ENCODE measurements at places on chromosomes 6 and 20.

GRCh38 chr6:129920103-129920798 lies 59.1 kb upstream of the TMEM244 start:
- DNase-seq: no peak

DNA sequence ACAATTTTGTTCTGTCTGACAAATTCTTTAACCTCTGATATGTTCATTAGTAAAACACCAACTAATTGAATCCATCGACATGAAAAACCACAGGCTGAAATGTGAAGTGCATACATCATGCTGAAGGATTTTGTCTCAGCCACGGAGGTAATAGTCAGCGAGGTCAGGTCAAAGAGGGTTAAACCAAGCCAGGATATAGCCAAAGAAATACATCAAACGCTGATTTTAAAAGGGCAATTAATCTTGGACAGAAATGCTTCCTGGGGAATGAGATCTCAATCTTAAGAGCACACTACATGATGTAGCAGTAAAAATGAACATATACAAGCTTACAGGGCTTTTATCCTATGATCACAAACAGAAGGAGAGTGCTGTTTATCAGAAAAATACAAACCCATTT lies 106.7 kb downstream of the PRDM1 start:
- DNase-seq: no peak

- DNase-seq: no peak
These were observed 40.9 kb downstream of the SUMO4 start for GRCh38 chr6:149440735-149441671.

DNA sequence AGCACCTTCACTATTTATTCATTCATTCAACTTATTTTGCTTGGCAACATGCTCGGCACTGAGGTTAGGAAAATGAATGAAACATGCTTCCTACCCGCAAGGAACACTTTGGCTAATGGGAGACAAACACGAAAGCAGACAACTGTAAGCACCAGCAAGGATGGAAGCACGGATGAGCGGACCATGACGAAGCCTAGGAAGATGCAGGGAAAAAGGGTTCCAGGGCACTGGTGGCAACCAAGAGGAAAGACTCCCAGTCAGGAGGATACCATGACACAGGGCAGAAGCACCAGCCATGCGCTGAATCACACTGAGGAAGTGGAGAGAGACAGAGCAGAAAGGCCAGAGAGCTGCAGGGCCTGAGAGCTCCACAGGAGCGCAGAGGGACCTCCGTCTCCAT lies 9.8 kb downstream of the PDE10A start:
- DNase-seq: no peak

- DNase-seq: no peak
These were observed 37.7 kb upstream of the SYNCRIP start for GRCh38 chr6:85680388-85680787.

GRCh38 chr6:20317430-20317829 lies 84.2 kb upstream of the E2F3 start:
- DNase-seq: no peak

DNA sequence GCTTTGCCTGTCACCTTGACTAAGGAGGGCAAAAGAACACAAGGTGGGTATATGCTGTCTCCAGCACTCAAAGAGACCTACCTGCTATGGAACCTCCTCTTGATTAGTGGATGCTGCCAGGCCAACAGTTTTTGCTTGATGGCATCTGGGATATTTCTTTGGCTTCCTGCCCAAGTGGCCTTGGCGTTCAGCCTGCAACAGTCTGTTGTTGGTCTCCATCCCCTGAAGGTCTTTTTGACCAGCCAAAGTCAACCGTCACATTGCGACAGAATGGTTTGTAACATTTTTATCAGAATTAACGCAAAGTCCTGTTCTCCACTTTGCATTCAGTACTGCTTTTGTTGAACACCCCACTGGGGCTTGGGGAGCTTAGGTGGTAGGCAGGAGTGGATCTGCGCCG lies 37.1 kb downstream of the SERPINB1 start:
- no peak for DNase-seq
